Activated CD4-positive, alpha-beta T cell treated with anti-CD3 and anti-CD28 coated beads, Interleukin-2, amount 50 U/mL, for 16 hours (primary cell): ENCODE measurements at places on chromosomes 6 and 20.

- no peak for DNase-seq
Observed at GRCh38 chr6:152748843-152749242, 1.8 kb upstream of the VIP start.

DNA sequence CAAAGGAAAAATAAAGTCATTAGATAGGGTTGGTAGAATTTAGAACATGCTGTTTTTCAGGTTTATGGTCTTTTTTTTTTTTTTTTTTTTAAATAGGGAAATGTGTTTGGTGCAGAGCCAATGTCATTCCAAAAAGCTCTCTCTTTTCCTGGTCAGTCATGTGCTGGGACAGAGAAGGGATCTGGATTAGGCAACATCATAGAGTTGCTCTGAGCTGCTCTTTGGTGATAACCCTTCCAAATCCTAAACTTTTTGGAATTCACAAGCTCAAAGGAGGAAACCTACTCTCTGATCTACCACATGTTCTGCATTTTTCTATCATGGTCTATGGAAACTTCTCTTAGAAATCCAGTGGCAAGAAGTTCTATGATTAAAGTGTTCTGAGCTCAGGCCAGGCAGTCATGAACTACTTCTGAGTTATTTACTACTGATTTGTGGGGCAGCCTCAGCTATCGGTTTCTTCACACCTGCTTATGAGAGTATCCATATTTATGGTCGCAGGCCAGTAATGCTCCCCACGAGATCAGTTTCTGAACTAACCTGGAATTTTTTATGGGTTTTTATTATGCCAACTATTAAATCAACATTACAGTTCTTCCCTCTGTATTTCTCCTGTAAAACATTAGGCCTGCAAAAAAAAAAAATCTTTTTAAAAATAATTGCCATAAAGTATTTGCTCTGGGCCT lies 4.8 kb downstream of the EDN1 start:
- DNase-seq, result no peak

- peak; percentile 75 for DNase-seq
Observed at GRCh38 chr6:13787137-13787536, 27.2 kb downstream of the MCUR1 start.

GRCh38 chr6:108714766-108715414 lies 133.3 kb upstream of the ARMC2 start:
- no peak for DNase-seq

DNA sequence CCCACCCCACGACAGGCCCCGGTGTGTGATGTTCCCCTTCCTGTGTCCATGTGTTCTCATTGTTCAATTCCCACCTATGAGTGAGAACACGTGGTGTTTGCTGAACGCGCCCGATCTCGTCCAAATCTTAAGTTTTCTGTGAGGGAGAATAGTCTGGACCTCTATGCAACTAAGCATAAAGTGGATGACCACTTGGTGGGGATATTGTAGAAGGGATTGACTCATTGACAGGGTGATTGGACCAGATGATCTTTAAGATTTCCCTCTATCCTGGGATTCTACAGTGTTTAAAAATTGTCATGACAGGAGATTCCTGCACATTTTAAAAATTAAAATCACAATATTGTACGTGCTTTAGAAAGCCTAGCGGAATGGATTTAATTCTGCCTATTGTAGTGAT lies 141.3 kb downstream of the TRMT11 start:
- DNase-seq, result no peak

GRCh38 chr6:28208111-28208659 lies 16.9 kb upstream of the ZSCAN9 start:
- no peak for DNase-seq

- DNase-seq, result no peak
Observed at GRCh38 chr6:91299544-91300491, 712.9 kb upstream of the MAP3K7 start.

DNA sequence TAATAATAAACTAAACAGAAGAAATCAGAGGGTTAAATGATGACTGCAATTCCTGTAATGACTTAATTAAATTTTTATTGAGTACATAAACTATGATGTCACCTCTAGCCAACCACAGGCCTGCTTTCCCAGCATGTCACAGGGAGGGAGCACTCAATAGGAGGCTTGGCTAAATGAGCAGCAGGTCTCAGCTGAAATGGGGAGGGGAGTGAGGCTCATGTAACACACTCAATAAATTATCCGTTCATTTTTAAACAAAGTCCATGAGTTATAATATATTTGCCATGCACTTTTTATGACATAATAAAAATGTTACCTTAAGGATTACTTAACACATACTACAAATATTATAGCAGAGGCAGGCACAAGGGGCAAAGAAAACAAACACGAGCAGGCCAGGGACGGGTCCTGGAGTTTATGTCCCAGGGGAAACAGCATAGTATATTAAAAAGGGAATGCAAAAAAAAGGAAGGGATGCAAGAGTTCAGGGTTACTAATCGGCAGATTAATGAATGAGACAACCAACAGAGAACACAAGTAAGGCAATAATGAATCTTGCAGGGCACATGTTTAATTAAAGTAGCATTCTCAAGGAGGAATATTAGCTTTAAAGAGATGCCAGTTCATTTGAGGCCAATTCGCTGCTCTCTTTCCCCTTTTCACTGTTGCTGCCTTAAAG lies 27.1 kb upstream of the FAM83C start:
- DNase-seq, result no peak

GRCh38 chr6:165562421-165563090 lies 100.5 kb downstream of the PDE10A start:
- no peak for DNase-seq

DNA sequence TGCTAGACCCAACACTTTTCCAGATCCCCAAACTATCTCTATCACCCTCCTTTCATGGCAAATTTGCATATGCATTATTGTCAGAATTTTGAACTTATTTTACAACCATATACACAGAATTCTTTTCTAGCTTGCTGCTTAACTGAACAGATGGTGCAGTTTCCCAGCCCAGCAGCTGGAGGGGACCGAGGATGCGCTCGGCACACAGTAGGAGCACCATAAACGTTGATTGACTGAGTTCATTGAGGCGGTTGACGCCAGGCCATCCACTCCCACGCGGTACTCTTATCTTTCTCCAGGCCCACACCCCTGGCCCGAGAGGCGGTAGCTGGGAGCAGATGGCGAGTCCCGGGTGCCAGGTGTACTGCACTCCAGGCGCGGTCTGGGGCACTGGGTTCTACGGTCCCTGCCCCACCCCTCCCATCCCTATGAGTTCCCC lies 6.8 kb upstream of the SOX4 start:
- no peak for DNase-seq

GRCh38 chr6:125859727-125860126 lies 69.0 kb downstream of the NCOA7 start:
- no peak for DNase-seq

- no peak for DNase-seq
Observed at GRCh38 chr6:33116841-33117711, 41.3 kb downstream of the HLA-DPB1 start.

- no peak for DNase-seq
Observed at GRCh38 chr6:88921734-88922133, 41.7 kb downstream of the RNGTT start.

DNA sequence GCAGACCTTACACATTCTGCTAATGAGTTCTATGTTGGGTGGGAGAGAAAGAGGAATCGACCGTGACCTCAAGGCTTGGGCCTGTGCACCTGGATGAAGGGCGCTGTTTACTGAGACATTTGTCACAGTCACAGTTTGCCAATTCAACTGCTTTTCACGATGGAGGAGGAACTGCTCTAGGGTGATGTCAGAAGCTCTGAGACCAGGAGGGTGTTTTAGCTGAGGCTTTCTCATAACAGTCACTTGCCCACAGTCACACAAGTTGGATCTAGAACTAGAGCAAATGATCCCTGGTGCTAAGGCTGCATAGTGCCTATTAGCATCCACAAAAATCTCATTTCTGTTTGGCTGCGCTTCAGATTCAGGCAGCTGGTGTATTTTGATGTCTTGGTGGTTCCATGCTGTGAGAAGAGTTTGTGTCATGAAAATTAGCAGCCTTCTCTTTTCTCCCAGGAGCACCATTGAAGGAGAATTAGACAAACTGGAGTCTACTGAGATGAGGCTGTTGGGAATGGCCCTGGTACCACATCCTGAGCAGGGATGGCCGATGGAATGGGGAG lies 83.3 kb upstream of the TGM3 start:
- DNase-seq, result no peak

DNA sequence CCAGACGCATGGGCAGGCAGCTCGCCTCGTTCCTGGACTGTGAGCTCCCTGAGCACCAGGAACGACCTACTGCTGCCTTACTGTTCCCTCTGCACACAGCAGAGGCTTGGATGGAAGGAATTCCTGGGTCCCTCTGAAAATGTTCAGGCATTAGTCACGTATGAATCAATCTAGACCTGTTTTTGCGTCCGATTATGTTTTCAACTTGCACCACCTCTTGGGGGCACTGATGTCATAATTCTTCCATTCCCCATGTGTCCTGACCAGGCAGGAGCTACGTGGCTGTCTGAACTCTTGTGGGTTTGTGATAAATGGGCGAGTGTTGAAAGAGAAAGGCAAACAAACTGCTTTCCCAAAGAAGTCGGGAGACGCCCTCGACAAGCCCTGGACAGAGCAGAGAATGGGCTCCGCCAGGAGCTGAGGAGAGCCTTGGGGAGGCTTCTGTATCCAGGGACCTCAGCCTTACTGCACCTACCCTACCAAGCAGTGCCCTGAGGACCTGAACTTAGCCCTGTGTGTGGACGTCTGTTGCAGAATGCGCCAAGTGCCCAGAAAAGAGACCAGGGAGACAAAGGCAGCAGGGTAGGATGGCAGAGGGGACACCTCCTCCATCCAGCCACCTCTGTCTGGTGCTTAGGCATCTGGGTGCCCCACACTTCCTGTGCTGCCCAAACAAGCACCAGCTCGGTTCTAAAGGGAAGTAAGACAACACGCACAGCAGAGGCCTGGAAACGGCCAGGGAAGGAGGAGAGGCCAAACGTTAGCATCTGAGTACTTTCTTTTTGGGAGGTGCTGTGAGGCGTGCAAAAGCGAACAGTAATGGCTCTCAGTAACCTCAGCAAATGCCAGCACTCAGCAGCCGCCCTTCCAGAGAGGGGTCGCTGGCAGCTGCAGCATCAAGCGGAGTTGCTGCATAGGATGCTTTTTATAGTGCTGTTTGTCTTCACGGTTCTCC lies 124.2 kb downstream of the LY86 start:
- DNase-seq, result no peak

DNA sequence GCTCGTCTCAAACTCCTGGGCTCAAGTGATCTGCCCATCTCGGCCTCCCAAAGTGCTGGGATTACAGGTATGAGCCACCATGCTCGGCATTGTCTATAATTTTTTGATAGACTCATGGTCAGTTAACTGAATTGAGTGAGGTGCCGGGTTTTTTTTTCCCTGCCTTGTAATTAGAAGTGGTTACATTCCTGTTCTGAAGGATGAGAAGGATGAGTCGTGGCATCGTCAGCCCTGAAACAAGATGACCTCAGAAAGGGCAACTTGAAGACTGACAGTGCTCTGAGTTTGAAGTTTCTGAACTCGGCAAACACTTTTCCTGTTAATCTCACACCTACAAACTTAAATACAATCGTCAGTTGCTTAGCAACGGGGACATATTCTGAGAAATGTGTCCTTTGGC lies 158.7 kb upstream of the PDE10A start:
- no peak for DNase-seq

- no peak for DNase-seq
Observed at GRCh38 chr20:21020659-21021471, 85.3 kb downstream of the LINC00237 start.

- DNase-seq, result no peak
Observed at GRCh38 chr6:126252154-126252553, 87.8 kb upstream of the CENPW start.

DNA sequence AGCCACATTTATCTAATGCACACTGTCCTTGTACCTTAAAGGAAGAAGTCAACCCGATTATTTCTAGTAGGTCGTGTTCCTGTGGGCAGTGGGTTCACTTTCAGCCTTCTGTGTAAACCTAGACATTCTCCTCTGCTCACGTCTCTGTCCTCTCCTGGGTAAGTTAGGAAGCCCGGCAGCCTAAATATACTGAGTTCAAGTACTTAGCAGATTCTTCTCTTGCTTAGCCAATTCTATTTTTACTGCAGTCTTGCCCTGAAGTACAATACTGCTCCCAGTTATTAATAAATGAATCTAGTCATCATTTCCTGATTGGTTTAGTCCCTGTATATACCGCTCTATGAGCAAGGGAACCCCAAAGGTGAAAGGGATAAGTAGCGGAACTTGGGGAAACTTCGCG lies 14.6 kb upstream of the GPR63 start:
- DNase-seq, result no peak

- no peak for DNase-seq
Observed at GRCh38 chr6:167077241-167077932, 45.5 kb upstream of the CCR6 start.

- no peak for DNase-seq
Observed at GRCh38 chr6:14310960-14311359, 193.4 kb downstream of the CD83 start.

GRCh38 chr6:75337835-75338580 lies 53.4 kb upstream of the TMEM30A start:
- peak; percentile 39 for DNase-seq

DNA sequence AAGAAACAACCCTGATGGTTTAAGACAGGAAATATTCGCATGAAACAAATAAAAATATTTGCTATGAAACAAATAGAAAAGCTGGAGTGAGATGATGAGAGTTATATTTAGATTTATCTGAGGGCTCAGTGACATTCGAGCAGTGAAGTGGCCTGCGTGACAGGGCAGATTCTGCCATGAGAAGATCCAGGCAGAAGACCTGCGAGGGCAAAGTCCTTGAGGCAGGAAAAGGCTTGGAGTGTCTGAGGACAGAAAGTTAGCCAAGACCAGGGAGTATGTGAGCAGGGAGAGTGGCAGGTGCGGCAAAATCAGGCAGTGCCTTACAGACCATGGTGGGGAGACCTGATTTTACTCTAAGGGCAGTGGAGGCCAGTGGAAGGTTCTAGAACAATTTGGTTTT lies 66.9 kb upstream of the RIN2 start:
- no peak for DNase-seq

DNA sequence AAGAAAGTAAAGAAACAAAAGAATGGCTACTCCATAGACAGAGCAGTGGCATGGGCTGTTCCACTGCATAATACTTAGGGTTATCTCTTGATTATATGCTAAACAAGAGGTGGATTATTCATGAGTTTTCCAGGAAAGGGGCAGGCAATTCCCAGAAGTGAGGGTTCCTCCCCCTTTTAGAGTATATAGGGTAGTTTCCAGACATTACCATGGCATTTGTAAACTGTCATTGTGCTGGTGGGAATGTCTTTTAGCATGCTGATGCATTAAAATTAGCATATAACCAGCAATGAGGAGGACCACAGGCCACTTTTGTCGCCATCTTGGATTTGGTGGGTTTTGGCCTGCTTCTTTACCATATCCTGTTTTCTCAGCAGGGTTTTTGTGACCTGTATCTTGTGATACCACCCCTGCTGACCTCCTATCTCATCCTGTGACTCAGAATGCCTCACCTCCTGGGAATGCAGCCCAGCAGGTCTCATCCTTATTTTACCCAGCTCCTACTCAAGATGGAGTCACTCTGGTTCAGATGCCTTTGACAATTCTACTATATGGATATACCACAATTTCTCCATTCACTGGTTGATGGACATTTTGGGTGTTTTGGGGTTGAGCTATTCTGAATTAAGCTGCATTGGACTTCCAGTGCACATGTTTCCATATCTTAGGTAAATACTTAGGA lies 280.6 kb downstream of the FARS2 start:
- DNase-seq, result no peak

- no peak for DNase-seq
Observed at GRCh38 chr6:152750694-152751093, at the start of gene VIP. TSS of gene VIP (plus strand) at chr6:152750797. CDS start at chr6:152752178, 1,381 bp downstream.
